ENCODE measurements at places on chromosomes 4 and X. TPM values are rescaled to one million over a fixed set of nuclear protein-coding genes. Genes with fewer than 3 reads are reported as not detected.

DNA sequence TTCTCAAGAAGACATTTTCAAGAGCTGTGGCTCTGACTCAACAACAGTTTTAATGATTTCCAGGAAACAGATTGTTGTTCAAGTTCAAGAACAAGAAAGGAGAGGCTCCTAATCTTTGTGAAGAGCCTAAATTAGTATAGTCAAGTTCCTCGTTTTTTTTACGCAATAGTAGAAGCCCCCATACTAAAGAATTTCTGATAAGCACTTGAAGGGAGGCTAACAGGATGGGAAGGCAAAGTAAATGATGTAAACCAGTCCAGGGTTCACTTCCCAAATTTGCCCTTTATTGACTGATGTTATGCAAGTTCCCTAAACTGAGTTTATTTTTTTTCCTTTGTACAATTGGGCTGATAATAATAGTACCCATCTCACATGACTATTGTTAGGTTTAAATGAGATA, 178.2 kb downstream of the RTL9 start:
- DNase-seq = no peak
- H3K4me3 ChIP-seq = no peak overlapping the region
- H3K36me3 ChIP-seq = no peaks in the 10 kb centered on the region
- H3K27ac ChIP-seq = no peak overlapping the region
- no peaks in the 10 kb centered on the region for H3K27me3 ChIP-seq

DNA sequence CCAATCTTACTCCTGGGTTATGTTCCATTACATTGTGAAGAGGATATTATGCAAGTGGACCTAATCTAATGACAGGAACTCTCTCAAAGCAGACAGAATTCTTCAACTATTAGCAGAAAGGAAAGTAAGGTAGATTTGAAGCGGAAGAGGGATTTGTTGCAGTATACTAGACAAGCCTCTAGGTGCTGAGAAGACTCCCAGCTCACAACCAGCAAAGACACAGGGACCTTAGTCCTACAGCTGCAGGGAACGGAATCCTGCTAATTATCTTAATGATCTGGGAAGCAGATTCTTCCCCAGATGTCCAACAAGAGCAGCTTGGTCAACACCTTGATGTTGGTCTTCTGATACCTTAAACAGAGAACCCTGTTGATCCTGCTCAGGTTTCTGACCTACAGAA, 73.6 kb downstream of the STK32B start:
- no peaks in the 10 kb centered on the region for H3K36me3 ChIP-seq
- no peak overlapping the region for H3K27ac ChIP-seq
- peaks cover 8% of the 10 kb centered on the region for H3K27me3 ChIP-seq
- H3K4me1 ChIP-seq = no peaks in the 10 kb centered on the region

GRCh38 chrX:51456246-51456645, 40.1 kb downstream of the NUDT11 start:
- DNase-seq = no peak
- H3K4me3 ChIP-seq = no peak overlapping the region
- peaks cover 5% of the 10 kb centered on the region for H3K27me3 ChIP-seq
- no peaks in the 10 kb centered on the region for H3K4me1 ChIP-seq
- no peak overlapping the region for H3K27ac ChIP-seq
- H3K36me3 ChIP-seq = no peaks in the 10 kb centered on the region

DNA sequence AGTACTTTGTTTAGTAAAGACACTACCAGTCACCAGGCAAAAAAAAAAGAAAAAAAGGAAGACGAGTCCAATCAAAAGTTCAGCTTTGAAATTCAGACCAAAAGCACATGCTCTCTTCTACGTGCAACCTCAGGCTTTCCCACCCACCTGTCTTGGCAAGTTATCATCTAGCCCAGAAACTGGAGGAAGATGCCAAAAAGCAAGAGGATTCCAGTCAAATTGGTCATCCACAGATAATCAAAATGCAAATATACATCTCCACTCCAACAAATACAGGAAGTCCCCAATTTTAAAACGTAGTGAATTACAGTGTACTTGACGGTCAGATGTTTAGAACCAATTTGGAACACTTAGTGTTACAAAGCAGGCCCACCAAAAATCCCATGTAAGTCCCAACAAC, 96.5 kb downstream of the PALLD start:
- H3K36me3 ChIP-seq = no peaks in the 10 kb centered on the region
- H3K27ac ChIP-seq = no peak overlapping the region
- no peak overlapping the region for H3K4me3 ChIP-seq
- H3K27me3 ChIP-seq = peaks cover 5% of the 10 kb centered on the region
- no peak for DNase-seq
- H3K4me1 ChIP-seq = no peaks in the 10 kb centered on the region

DNA sequence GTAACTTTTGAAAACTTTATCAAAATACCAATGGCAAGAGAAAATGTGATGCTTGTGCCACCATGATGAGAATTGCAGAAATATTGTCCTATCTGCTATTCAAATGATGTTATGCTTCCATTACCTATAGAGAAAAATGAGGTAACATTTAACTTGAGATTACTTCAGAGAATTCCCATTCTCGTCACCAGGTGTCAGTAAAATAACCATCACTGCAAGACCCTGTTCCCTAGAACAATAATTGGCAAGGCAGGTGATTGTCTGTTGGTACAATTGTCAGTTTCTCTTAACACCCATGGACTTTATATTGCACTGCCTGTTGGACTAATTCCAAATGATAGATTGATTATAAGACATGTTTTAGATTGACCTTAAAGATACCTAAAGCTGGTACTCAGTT, 179.9 kb downstream of the GABRG1 start:
- no peaks in the 10 kb centered on the region for H3K4me1 ChIP-seq
- no peak overlapping the region for H3K27ac ChIP-seq
- no peaks in the 10 kb centered on the region for H3K36me3 ChIP-seq
- H3K4me3 ChIP-seq = no peak overlapping the region

- H3K36me3 ChIP-seq = no peaks in the 10 kb centered on the region
- H3K27me3 ChIP-seq = peaks cover 19% of the 10 kb centered on the region
- H3K4me1 ChIP-seq = no peaks in the 10 kb centered on the region
These were observed 82.3 kb downstream of the PRSS12 start for GRCh38 chr4:118270492-118270891.

DNA sequence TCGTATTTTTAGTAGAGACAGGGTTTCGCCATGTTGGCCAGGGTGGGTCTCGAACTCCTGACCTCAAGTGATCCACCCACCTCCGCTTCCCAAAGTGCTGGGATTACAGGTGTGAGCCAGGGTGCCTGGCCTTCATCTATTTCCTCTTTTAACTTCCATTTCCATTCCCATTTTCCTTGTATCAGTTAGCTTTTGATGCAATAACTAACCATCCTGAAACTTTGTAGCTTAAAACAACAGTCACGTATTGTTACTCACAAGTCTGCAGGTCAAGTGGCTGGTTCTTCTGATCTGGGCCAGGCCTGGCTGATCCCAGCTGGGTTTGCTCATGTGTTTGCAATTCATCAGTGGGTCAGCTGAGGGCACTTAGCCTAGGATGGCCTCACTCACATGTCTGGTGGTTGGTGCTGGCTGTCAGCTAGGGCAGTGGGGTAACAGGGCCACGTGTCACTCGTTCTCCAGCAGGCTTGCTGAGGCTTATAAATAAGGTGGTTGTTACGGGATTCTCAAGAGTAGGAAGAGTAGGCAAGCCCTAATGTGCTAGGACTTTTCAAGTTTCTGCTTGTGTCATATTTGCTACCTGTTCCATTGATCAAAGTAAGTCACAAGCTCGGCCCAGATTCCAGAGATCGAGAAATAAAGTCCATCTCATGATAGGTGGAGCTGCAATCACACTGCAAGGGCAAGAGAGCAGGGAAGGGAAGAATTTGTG, 88.2 kb downstream of the SOWAHB start:
- no peak overlapping the region for H3K27ac ChIP-seq
- no peak for DNase-seq
- H3K27me3 ChIP-seq = peaks cover 4% of the 10 kb centered on the region
- H3K4me3 ChIP-seq = no peak overlapping the region

DNA sequence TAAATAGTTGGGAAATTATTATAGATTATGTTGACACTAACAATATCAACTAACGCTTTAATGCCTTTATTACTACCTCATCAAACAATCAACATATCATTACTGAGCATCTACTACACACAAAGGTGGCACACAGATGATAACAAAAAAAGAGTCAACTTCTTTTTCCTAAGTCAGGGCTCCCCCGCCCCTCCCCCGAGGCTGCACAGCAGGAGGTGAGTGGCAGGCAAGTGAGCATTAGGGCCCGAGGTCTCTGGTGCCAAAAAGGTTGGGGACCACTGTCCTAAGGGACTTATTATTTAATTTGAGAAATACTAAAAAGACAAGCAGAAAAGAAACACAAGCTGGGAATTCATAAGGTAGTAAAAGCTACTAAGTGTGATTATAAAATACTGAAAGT, 50.3 kb upstream of the MCF2 start:
- H3K27ac ChIP-seq = no peak overlapping the region
- no peaks in the 10 kb centered on the region for H3K27me3 ChIP-seq
- DNase-seq = no peak
- H3K4me3 ChIP-seq = no peak overlapping the region
- no peaks in the 10 kb centered on the region for H3K4me1 ChIP-seq

- no peak overlapping the region for H3K27ac ChIP-seq
- DNase-seq = no peak
- no peaks in the 10 kb centered on the region for H3K4me1 ChIP-seq
- H3K36me3 ChIP-seq = peaks cover 13% of the 10 kb centered on the region
- no peak overlapping the region for H3K4me3 ChIP-seq
These were observed 27.8 kb upstream of the MSANTD1 start for GRCh38 chr4:3221184-3221494.

- DNase-seq = no peak
- no peak overlapping the region for H3K27ac ChIP-seq
- no peak overlapping the region for H3K4me3 ChIP-seq
- no peaks in the 10 kb centered on the region for H3K27me3 ChIP-seq
- H3K36me3 ChIP-seq = no peaks in the 10 kb centered on the region
These were observed 431.2 kb downstream of the GPM6A start for GRCh38 chr4:175380841-175381240.

DNA sequence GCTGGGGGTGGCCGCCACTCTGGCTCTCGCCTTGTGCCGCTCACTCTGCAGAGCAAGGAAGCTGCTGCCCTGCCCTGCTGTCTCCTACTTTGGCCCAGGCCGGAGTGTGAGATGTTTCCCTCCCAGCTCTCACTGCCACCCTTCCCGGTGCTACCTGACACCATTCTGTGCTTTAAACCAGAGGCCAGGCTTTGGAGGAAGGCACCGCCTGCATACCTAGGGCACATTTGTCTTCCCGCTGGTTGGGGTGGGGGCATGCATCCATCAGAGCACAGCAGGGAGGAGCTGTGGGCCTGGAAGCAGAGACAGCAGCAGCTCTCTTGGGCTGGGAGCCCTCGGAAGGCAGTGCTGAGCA, 96.9 kb upstream of the PSAPL1 start:
- no peaks in the 10 kb centered on the region for H3K27me3 ChIP-seq
- H3K4me1 ChIP-seq = no peaks in the 10 kb centered on the region
- DNase-seq = no peak
- no peak overlapping the region for H3K27ac ChIP-seq
- H3K36me3 ChIP-seq = no peaks in the 10 kb centered on the region

ADAD1 gene
- not detected for polyA plus RNA-seq

AKAP14 gene
- not detected for polyA plus RNA-seq

SLC49A3 gene
- 0.54 TPM for polyA plus RNA-seq

KCND1 gene
- polyA plus RNA-seq = not detected

Measured in naive B cell (primary cell).